NCI-H1417 treated with DMSO at 0.1 percent for 48 hours (cell line): ENCODE measurements at places on chromosomes 1 and 21.

GRCh38 chr1:101444873-101445618 is 208.2 kb downstream of the S1PR1 start:
- no peak for DNase-seq

DNA sequence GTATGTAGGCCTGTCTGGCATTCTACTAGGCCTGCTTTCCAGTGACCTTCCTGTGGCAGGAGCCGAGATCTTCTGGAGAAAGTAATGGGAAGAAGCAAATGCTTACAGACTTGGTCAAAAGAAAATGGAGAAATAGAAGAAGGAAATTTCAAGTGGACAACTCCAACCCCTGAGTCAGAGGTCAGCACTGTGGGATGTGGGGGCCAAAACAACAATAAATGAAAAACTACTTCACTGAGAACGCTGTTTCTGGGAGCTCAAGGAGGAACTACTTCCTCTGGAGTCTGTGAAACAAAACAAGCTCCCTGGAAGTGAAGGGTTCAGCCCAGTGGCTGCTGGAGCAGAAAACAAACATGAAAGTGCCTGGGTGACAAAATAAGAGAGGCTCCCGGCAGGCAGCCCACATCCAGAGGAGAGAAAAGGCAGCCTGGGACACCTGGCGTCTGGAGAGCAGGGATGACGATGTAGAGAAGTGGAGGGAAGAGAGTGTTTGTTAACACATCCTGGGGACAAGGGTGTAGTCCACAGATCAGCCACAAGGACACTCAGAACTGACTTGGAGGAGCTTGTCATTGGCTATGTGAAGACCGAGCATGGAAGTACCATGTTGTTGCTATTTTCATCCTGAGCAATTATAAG is 355.2 kb downstream of the SMYD3 start:
- DNase-seq: no peak

GRCh38 chr1:228340686-228341449 is 65.8 kb downstream of the TRIM11 start:
- no peak for DNase-seq

- DNase-seq: no peak
Measured at GRCh38 chr1:160768295-160768657, 27.7 kb upstream of the LY9 start.

GRCh38 chr1:156452907-156453306 is 47.7 kb downstream of the MEF2D start:
- no peak for DNase-seq

- peak; percentile 23 for DNase-seq
Measured at GRCh38 chr1:229148041-229148671, 122.8 kb upstream of the RAB4A start.

- DNase-seq: no peak
Measured at GRCh38 chr1:223258751-223259198, 105.2 kb downstream of the SUSD4 start.

DNA sequence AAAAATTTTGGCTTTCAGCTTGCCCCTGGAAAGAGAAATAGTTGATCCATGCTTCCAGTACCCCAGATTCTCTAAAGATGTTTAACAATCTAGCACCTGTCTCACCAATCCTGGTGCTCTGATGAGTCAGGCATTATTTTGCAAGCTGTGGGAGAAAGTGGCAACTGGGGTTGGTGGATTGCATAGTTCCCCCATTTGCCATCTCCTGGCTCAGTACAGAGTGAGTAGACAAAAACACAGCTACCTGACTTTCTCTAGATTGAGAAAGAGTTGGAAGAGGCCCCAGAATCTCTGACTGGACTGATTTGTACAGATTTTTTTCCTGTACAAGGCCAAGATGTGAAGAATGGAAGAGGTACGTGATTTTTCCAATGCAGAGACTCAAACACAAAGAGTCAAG is 75.1 kb upstream of the NEGR1 start:
- DNase-seq: no peak

GRCh38 chr1:104760017-104760416 is 1010.3 kb downstream of the AMY1C start:
- no peak for DNase-seq

- DNase-seq: no peak
Measured at GRCh38 chr1:147534386-147534785, 6.9 kb upstream of the BCL9 start.

GRCh38 chr1:20726118-20726911 is 6.2 kb downstream of the SH2D5 start:
- no peak for DNase-seq

DNA sequence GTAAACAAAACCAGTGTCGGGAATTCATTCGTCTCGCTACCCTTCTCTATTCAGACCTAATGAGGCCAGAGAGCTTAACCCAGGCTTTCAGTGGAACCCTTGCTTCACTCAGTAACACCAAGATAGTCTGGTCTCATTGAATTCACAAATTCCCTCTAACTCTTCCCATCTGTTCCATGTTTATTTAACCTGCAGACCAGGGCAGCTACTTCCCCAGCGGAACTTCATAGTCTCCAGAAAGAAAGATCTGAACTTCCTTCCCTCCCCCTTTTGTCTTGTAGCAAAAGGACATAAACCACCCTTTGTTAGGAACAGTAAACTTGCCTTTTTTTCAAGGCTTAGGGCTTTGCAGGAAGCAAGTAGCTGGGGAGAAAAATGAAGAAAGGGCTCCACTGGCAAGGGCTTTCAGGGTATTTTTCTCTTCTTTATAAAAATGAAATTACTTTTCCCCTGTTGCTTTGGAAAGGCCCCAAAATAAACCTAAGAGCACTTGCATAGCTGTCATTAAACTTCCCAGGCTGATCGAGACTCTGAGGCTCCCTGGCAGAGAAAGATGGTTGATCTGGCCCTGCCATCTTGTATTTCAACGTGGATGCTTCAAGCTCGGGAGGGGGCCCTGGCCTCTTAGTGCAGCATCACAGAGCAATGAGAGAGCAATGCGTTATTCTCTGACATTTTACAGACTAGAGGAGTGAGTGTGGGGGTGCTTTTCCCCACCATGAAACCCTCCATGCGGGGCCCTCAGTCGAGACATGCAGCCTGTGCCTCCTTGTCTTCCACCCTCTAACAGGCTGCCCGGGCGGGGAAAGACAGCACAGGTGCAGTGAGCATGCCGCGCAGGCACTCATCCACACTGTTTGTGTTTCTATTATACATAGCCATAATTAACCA is 30.0 kb downstream of the MIS18A start:
- no peak for DNase-seq

- no peak for DNase-seq
Measured at GRCh38 chr1:10779841-10780240, 16.6 kb downstream of the CASZ1 start.

DNA sequence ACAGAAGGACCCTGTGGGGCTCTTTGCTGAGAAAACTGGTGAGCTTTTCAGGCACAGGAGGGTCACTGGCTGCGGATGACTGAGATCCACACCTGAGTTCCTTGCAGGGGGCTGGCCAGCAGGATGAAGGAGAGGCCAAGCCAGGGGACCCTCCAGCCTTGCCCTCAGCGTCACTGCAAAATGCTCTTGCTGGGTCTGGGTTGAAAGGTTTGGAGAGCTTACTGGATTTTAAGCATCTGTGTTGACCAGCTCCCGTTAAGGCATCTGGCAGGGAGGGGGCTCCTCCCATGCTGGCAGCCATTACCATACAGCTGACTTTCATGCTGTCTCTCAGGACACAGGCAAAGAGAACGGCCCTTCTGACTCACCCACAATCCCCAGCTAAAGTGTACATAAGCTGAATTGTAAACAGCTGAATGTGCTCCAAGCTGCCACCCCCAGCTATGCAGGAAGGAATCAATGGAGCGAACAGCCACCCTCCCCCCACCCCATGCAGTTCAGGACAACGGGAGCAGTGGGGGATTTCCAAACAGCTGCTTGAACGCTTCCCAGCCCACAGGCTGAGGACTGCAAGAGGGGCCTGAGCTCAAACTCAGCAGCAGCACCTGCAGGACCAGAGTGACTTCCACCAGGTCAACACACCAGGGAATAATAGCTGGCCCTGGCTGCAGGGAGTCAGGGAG is 21.3 kb upstream of the A3GALT2 start:
- peak; percentile 87 for DNase-seq

DNA sequence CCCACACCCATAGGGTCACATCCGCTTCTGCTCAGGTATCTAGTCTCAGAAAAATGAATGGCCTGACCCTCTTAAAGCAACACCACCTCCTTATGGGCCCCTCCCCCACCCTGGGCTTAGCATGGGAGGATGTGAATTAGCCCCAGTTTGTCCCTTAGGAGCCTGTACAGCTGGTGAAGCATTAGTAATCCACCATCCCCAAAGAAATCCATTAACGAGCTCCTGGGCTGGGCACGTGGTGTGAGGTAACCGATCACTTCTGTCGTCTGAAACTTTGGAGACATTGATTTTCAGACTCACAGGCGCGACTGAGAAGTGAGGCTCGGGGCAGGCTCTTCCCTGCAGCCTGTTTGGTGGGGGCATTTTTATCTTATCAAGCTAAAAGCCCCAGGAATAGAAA is 10.5 kb downstream of the RASSF5 start:
- no peak for DNase-seq

- no peak for DNase-seq
Measured at GRCh38 chr1:92583821-92584760, 97.4 kb upstream of the GFI1 start.

DNA sequence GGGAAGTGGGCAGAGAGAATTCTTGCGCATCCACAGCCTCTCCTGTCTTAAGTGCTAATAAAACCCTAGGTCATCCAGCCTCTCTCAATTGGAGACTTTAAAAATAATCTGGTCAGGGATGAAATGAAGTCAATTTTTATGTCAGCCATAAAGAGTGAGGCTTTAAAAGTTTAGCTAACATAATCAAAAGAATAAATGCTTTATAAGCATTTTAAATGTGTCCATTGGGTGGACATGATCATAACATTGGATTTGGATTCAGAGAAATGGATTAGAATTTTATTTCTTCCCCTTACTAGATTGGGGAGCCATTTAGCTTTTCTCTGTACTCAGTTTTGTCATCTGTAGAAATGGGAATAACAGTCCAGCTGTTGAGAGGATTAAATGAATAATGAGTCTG is 55.5 kb downstream of the PGM1 start:
- DNase-seq: no peak

DNA sequence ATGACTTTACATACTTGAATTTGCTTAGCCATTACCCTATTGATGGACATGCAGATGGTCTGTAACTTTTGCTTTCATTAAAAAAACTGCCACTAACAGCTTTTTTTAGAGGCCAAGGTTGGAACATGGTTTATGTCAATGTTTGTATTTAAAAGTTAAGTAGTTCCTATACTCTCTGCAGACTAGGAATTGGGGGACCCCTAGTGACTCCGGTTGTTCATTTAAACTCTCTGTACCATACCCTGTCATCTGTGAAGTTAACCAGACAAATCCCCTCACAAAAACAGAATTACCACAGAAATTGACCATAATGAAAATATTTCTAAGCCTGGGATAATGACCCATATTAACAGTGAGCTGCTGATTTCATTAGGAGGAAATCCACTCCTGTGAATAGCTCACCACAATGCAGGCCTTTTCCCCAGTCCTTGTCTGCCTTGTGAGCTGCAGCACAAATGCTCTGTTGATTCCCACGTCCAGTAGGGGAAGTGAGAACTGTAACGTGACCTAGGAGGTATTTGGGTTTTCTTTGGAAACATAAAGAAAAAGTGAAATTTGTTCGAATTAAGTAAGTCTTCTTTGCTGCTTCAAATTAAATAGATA is 30.2 kb upstream of the CD101 start:
- no peak for DNase-seq

GRCh38 chr1:182368358-182368757 is 23.2 kb downstream of the GLUL start:
- DNase-seq: no peak

DNA sequence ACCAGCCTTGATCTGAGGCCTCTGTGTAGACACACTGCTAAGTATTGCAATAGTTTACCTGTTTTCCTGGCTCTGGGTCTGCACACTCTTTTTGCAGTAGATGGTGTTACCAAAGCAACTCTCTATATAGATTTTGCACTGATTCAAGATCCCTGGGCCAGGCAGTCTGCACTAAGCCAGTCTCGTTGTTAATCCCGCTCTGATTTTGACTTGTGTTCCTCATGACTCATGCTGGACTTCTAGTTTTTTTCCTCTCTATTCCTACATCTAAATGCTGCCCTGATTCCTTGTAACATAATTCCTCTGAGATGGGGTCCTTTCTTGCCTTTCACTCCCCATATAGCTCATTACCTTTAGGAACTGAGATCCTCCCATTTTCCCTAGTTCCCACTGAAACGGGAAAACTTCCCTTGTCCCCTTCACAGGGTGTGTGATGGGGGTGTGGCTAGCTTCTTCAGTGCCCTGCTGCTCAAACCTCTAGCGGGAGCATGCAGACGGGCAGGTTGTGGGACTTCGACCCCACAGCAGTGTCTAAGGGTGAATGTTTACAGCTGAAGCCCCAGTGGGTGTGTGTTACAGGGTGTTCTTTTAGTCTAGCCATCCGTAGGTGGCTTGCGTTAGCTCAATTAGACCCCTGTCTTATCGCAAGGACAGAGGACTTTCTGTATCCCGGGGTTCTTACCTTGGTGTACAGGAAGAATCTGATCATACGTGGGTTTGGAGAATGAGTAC is 106.5 kb upstream of the RAB3GAP2 start:
- DNase-seq: no peak

DNA sequence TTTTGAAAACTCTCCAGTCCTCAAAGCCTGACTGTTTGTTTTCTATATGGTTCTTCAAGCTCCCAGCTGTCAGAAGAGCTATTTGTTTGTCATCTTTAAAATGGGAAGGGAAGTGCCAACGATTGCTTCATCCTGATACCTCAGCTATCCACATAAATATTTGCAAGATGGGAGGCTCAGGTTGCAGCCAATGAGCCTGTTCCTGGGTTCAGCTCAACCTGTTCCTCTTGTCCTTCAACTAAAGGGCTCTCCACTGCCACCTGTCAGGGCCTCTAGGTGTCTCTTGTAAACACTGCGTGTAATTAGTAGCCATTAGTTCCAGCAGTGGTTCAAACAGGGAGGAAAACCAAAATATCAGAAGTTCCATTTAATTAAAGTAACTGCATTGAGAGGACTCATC is 445.1 kb downstream of the AJAP1 start:
- peak; percentile 77 for DNase-seq

- no peak for DNase-seq
Measured at GRCh38 chr1:41629141-41629540, 144.7 kb upstream of the EDN2 start.

- no peak for DNase-seq
Measured at GRCh38 chr1:168821434-168821833, 92.4 kb upstream of the DPT start.

- no peak for DNase-seq
Measured at GRCh38 chr1:201903135-201903534, 14.4 kb downstream of the SHISA4 start.

GRCh38 chr1:10308001-10308400 is 90.9 kb upstream of the PGD start:
- no peak for DNase-seq

DNA sequence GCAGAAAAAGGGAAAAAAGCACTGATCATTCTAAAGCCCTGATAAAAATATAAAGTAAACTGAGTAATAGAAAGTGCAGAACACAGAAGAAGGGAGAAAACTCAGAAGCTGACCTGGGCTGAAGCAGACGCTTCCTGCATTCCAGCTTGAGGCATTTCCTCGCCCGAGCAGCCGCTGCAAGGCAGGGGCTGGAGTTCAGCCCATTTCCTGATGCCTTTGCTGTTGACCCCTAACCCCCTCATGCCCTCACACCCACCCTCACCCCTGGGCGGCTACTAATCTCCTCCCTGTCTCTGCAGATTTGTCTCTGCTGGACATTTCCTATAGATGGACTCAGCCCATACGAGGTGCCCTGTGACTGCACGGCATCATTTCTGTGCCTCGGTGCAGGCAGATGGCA is 227.8 kb downstream of the NPHP4 start:
- DNase-seq: no peak
